ENCODE measurements at places on chromosomes 7 and 10. TPM values are rescaled to one million over a fixed set of nuclear protein-coding genes. Genes with fewer than 3 reads are reported as not detected.
A peak's percentile ranks its signal among the peaks of the same experiment; 100 is the strongest.

DNA sequence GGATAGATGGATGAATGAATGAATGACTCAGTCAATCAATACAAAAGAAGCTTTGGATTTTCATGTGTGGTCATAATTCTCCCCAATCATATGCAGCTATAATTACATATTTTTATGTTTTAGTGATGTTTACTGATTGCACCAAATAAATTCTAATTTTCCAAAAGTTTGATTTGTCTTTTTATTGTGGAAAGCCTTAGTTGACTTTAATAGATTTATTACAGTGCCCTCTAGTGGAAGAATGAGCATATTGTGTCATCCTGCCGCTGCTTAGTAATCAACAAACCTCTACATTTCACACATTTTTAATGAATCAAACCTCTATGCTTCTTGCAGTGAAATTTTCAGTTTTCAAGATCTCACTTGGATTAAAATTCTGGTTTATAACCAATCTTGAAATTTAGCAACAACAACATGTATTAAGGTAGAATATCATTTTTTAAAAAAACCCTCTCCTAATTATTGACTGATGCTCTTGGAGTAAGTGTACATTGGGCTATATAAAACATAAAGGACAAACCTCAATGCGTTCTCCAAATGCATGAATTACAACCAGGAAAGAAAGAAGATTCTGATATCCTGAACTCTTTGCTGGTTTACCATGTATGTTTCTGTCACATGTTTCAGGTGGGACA, 55.6 kb upstream of the PNLIP start:
- no peak for ATAC-seq
- no peaks in the 10 kb centered on the region for H3K36me3 ChIP-seq
- H3K27me3 ChIP-seq, result peaks cover 6% of the 10 kb centered on the region
- no peak overlapping the region for H3K27ac ChIP-seq

GRCh38 chr7:37815671-37816371, 32.6 kb upstream of the NME8 start:
- peaks cover 3% of the 10 kb centered on the region for H3K27me3 ChIP-seq
- no peaks in the 10 kb centered on the region for H3K36me3 ChIP-seq
- no peaks in the 10 kb centered on the region for H3K4me1 ChIP-seq
- H3K27ac ChIP-seq, result no peak overlapping the region
- ATAC-seq, result no peak
- no peak overlapping the region for H3K4me3 ChIP-seq

- H3K4me3 ChIP-seq, result no peak overlapping the region
- no peak for ATAC-seq
- H3K36me3 ChIP-seq, result peaks cover 11% of the 10 kb centered on the region
- H3K4me1 ChIP-seq, result no peaks in the 10 kb centered on the region
- H3K27me3 ChIP-seq, result no peaks in the 10 kb centered on the region
Observed at GRCh38 chr7:75965617-75966016, 28.8 kb downstream of the TMEM120A start.

DNA sequence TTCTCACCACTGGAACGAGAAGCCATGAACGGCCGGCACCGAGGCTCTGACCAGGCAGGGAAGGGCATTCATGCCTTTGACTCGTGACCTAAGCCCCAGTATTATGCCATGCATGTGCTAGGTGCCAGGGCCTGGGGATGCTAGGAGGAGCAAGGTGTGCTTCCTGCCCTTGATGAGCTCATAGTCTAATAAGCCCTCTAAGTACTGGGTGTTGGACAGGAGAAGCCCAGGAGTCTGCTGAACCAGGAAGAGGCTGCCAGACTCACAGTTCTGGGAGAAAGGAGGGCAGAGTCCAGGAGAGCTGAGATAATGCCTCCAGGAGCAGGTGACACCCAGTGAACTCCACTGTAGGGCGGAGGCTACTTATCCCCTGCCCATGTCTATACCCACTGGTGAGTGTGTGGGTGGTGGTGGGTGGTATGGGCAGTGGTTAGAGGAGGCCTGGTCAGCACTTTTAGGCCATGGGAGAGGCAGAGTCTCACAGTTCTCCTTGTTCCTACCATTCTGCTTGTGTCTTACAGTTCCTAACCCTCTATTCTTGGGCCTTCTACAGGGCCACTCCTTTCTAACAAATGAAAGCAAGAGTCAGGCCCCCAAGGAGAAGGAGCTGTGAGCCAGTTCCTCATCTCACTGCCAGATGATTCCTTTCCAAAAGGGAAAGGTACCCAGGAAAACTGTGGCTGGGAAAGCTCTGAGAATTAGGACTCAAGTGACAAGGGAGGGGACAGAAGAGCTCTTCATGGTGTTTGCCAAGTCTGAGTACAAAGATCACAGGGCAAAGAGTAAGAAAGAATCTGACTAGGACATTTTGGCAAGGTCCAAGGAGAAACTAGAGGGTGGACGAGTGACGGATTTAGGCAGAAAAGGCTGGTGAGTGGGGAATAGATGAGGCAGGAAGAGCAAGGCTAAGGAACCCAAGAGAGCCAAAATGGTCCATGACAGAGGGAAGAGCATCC, 3.6 kb upstream of the MXI1 start:
- peaks cover 18% of the 10 kb centered on the region for H3K4me1 ChIP-seq
- H3K27me3 ChIP-seq, result peaks cover 9% of the 10 kb centered on the region
- peaks cover 19% of the 10 kb centered on the region for H3K36me3 ChIP-seq
- ATAC-seq, result no peak
- no peak overlapping the region for H3K27ac ChIP-seq
- H3K4me3 ChIP-seq, result no peak overlapping the region

DNA sequence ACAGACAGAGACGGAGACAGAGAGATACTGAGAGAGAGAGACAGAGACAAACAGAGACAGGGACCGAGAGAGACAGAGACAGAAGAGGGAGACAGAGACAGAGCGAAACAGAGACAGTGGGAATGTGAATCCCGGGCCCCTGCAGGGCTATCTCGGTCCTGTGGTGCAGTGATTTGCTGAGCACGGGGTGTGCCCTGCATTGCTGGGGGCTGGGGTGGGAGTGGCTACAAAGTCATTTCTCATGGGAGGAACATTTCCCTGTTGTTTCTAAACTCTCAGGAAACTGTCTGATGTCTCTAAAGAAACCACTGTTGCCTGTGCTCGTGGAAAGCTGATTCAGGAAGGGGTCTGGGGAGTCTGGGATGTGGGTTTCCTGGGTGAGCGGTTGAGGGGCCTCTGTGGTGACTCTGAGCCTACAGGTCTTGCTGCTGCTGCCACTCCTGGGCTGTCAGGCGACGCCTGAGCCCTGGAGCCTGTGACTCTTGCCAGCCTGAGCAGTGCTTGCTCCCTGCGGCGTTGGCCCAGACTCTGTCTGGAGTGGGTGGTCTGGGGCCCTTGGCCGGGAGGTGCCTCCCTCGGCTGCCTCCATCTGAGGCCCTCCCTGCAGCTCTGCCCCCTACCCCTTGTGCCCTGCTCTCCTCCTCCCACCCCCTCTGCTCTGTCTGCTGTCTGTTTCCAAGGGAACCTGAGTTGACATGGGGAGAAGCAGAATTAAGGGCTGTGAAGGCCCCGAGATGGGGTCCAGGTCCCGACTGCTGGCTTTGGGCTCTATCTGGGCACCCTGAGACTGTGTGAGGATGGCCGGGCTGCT, 292.0 kb downstream of the WDR37 start:
- H3K27ac ChIP-seq, result no peak overlapping the region
- H3K4me1 ChIP-seq, result no peaks in the 10 kb centered on the region
- H3K4me3 ChIP-seq, result no peak overlapping the region
- no peak for ATAC-seq
- no peaks in the 10 kb centered on the region for H3K36me3 ChIP-seq
- peaks cover 14% of the 10 kb centered on the region for H3K27me3 ChIP-seq

DNA sequence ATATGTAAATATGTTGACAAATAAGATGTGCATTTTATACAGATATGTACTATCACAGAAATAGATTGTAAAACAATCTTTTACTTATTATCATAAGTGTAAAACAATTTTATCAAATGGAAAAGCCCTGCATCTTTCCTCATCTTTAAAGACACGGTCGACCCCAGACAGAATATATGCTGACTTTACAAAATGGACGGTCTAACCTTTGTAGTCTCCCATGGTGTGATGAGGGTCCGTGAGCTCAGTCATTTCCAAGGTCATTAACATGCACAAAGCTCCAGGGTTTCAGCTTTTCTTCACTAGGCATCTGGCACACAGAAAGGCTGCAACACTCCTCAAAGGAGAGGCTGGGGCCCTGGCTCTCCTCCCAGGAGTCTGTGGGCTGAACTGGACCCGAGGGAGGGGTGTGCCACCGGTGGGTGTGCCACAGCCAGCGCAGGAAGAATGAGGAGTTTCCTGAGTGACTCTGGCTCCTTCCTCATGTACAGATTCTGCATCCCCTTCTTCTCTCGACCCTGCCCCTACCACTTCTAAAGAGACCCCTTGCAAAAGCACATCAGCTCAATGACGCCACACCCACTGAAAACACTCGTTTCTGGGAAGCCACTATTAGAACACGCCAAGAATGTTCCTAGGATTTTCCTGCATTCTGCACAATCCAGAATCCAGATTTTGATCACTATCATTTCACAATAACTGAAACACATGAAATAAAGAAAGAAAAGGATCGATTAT, 26.2 kb upstream of the ABLIM1 start:
- H3K4me3 ChIP-seq, result no peak overlapping the region
- ATAC-seq, result no peak
- H3K27me3 ChIP-seq, result no peaks in the 10 kb centered on the region
- no peak overlapping the region for H3K27ac ChIP-seq
- H3K4me1 ChIP-seq, result no peaks in the 10 kb centered on the region

GRCh38 chr7:1598286-1598685, 28.5 kb upstream of the PSMG3 start:
- H3K4me3 ChIP-seq, result no peak overlapping the region
- peaks cover 26% of the 10 kb centered on the region for H3K27me3 ChIP-seq
- H3K4me1 ChIP-seq, result no peaks in the 10 kb centered on the region
- ATAC-seq, result no peak
- no peak overlapping the region for H3K27ac ChIP-seq

- peaks cover 11% of the 10 kb centered on the region for H3K4me1 ChIP-seq
- peak within 1 kb of the TSS; percentile 70 for H3K4me3 ChIP-seq
Observed at GRCh38 chr7:50782375-50783208, at the start of gene GRB10. TSS of gene GRB10 (minus strand) at chr7:50782896. CDS start at chr7:50732322, 50,574 bp downstream.

DNA sequence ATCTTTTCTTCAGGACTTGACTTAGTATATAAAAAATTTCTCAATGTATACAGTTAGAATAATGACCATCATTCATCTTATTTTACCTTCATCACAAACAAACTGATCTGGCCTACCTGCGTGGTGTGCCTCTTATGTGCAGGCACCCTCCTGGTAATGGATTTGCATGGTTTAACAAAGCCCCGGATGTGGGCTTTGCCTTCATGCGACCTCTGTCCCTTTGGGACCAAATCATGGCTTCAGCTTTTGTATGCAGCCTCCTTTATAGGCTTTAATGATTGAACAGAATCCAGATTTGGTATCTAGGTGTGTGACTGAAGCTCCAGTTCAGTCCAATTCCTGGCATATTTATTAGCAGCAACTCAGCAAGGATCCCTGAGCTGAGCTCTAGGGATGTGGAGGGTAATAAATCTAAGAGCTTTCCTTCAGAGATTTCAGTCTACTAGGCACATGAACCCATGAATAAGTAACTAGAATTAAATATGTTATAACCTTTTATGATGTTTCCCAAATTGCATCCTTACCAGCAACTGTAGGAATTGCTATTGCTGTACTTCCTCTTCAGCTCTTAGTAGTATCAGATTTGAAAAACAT, 256.9 kb downstream of the ABCA13 start:
- no peak for ATAC-seq
- no peaks in the 10 kb centered on the region for H3K27me3 ChIP-seq
- no peak overlapping the region for H3K4me3 ChIP-seq

DNA sequence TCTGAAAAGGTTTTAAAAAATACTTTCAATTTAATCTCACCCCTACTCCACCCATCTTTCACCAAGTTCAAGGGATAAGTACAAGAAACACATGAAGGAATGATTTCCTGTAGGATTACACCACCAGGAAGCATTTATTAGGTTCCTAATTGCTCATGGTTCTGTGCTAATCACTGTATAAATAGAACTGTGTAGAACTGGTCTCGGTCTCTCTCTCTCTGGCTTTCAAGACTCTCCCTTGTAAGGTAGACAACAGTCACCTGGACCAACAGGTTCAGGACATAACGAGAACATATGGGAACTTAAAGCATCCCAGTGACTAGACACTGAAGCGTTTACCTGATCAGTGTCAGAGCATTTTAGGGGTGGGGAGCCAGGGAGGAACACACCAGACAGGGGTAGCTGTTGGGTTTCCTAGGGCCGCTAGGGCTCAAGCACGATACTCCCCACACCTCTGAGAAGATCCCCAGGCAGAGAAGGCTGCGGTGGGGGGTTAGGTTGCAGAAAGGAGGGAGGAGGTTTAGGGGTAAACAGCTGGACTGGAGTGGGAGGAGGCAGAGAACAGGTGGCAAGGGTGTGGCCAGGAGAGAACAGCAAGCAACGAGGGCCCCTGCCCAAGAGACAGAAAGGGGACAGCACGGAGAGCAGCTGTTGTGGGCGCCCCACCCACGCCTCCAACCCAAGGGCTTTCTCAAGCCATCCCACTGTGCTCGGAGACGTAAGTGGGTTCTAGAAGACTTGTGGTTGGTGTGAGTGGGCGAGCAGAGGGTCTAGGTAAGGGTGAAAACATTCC, 52.5 kb upstream of the USP6NL start:
- H3K36me3 ChIP-seq, result no peaks in the 10 kb centered on the region
- H3K4me1 ChIP-seq, result no peaks in the 10 kb centered on the region
- peaks cover 25% of the 10 kb centered on the region for H3K27me3 ChIP-seq
- H3K4me3 ChIP-seq, result no peak overlapping the region

- H3K27me3 ChIP-seq, result no peaks in the 10 kb centered on the region
- no peak overlapping the region for H3K4me3 ChIP-seq
- ATAC-seq, result no peak
Observed at GRCh38 chr10:30816820-30817171, 187.2 kb upstream of the LYZL2 start.

DNA sequence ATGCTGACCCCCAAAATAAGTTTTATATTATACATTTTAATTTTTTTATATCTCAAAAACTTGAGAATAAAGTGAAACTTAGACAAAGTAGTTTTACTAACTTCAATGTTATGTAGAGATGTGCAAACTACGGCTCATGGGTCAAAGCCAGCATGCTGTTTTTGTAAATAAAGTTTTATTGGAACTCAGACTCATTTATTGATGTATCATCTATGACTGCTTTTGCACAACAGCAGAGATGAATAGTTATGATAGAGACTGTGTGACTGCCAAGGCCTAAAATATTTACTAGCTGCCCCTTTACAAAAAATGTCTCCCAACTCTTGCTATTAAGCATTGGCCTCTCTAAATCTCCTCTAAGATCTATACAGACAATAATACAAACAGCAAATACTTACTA, 12.4 kb downstream of the MTPN start:
- peaks cover 45% of the 10 kb centered on the region for H3K4me1 ChIP-seq
- H3K27ac ChIP-seq, result no peak overlapping the region
- peaks cover 66% of the 10 kb centered on the region for H3K36me3 ChIP-seq
- H3K27me3 ChIP-seq, result no peaks in the 10 kb centered on the region
- peak overlapping the region; percentile 15 for H3K4me3 ChIP-seq
- ATAC-seq, result no peak

GRCh38 chr10:14697281-14697680, 77.4 kb downstream of the FAM107B start:
- no peaks in the 10 kb centered on the region for H3K36me3 ChIP-seq
- H3K4me1 ChIP-seq, result peaks cover 6% of the 10 kb centered on the region
- no peak overlapping the region for H3K27ac ChIP-seq
- no peak overlapping the region for H3K4me3 ChIP-seq
- H3K27me3 ChIP-seq, result no peaks in the 10 kb centered on the region

NPFFR1 gene
- not detected for total RNA-seq

Measured in activated T-helper 17 cell treated with anti-CD3 and anti-CD28 coated beads, Interleukin-2, amount 50 U/mL, for 72 hours (primary cell).